HCEC 1CT (cell line): ENCODE measurements at places on chromosomes 5 and 9.

DNA sequence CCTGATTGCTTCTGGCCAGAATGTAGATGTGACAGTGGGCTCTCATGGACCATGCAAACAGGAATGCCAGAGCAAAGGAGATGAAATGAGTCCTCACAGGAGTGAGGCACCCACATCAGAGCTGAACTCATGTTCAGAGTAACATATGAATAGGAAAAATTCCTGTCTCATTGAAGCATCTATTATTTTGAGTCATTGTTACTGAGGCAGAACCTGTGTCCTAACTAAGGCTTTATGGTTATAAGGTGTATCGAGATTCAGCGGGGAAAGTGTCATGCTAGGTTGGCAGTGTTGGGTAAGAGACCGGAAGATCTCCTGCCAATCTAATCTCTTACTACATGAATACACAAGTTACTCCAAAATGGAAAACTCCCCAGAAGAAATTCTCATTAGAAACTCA, 304.1 kb downstream of the TRPM3 start:
- no peak for DNase-seq

DNA sequence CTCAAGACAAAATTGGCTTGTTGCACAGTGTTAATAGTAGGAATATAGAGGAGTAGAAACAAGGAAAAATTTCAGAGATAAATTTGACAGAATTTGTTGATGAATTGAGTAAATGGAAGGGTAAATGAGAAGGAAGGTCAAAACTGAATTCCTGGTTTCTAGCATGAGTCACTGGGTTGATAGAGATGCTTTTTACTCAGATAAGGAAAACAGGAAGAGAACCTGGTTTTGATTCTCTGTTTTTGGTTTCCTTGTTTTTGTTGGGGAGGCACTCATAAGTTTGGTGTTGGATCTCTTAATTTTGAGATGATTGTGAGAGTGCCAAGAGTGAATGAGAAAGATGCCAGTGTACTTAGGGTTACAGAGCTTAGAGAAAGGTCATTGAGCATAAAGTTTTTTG, 7.1 kb downstream of the LRRC70 start:
- no peak for DNase-seq

DNA sequence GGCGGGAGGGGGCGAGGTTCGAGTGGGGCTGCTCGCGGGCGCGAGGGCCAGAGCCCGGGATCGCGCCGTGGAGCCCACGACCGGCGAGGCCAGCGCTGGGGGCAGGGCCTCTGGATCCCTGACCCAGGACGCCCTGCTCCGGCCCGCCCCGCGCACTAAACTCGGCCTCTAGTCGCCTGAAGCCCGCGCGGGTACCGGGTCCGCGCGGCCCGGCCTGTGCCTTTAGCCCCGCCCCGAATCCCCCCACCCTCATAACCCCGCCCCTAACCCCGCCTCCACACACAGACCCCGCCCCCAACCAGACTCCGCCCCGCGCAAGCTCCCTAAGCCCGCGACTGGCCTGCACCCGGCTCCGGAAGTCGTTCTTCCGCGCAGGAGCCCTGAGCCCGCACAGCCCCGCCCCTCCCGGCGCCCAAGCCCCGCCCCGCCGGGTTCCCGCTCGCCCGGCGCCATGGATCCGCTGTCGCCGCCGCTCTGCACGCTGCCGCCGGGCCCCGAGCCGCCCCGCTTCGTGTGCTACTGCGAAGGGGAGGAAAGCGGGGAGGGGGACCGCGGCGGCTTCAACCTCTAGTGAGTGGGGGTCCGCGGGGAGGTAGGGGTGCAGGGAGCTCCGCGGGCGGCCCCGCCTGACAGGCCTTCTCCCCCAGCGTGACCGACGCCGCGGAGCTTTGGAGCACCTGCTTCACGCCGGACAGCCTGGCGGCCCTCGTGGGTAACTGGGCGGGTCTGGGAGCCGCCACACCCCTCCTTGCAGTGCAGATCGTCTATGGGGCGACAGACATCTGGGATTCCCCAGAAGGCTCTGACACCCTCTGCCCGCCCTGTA, at the start of gene PAXX:
TSS of gene PAXX (plus strand) at position 430 of the 826 bp plus-strand sequence. CDS start at position 452, 22 bp downstream.
- DNase-seq: peak; percentile 92

GRCh38 chr5:146363161-146363874, 24.7 kb downstream of the POU4F3 start:
- no peak for DNase-seq

- no peak for DNase-seq
Observed at GRCh38 chr5:167030500-167031120, 1260.8 kb upstream of the WWC1 start.

- DNase-seq: no peak
Observed at GRCh38 chr9:90735952-90736351, 65.7 kb upstream of the SYK start.

DNA sequence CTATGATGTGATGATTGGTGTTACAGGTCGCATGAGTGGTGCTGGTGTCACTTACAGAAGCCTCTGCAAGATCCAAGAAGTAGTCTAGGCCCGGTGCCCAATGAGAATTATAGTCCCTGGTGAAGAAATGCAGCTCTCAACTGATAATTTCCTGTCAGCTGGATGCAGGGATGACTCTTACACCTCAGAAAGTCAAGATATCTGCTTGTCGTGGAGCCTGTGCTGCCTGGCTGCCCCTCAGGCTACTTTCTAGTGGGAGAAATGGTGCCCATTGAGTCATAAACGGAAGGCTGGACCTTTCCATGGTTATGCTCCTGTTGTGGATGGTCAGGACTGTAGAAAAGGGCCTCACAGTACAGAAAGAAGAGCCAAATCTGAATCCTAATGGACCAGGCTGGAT, 46.8 kb upstream of the NXNL2 start:
- DNase-seq: no peak

- peak; percentile 22 for DNase-seq
Observed at GRCh38 chr5:54793468-54794134, 191.8 kb downstream of the ESM1 start.
